ENCODE measurements at places on chromosomes 13 and 19.

- DNase-seq: no peak
Observed at GRCh38 chr13:112588490-112589297, 741 bp upstream of the TUBGCP3 start.

- DNase-seq: peak; percentile 32
Observed at GRCh38 chr13:46565808-46566750, 13.1 kb downstream of the LRCH1 start.

GRCh38 chr13:68345963-68346531 lies 1115.9 kb upstream of the PCDH9 start:
- DNase-seq: no peak

- DNase-seq: no peak
Observed at GRCh38 chr13:106753251-106753650, 185.3 kb upstream of the ARGLU1 start.

DNA sequence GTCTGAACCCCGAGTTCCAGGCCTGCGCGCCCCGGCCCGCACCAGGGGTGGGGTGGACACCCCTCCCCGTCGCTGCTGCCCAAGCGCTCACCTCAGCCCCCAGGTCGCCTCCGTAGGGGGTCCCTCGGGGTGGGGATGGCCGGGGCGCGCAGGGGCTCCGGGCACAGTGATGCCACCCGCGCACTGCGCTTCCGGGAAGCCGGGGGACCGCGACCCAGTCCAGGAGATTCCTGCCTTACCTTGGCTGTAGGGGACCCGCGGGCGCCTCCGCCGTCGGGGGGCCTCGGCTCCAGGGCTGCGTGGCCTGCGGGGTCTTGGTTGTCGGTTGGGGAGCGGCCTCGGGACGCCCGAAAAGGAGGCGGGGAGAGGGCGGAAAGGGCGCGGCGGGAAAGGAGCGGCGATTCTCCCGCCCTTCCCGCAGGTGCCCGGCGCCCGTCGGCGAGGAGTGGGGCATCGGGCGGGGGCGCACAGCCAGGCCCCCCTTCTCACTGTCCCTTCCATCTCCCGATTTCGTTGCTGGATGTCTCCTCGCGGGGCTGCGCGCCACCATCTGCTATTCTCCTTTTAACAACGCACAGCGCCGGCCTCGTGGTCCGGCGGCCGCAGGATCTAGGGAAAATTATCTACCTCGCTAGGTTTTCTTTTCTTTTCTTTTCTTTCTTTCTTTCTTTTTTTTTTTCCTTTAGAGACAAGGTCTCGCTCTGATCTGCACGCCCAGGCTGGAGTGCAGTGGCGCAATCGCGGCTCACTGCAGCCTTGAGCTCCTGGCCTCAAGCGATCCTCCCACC lies at the start of gene KEAP1:
Gene KEAP1, minus strand, starts transcription at position 355 of the 788 bp plus-strand sequence. CDS start 3,323 bp downstream, outside the sequence.
- no peak for DNase-seq

GRCh38 chr13:98632961-98633360 lies 56.1 kb upstream of the STK24 start:
- DNase-seq: peak; percentile 39

DNA sequence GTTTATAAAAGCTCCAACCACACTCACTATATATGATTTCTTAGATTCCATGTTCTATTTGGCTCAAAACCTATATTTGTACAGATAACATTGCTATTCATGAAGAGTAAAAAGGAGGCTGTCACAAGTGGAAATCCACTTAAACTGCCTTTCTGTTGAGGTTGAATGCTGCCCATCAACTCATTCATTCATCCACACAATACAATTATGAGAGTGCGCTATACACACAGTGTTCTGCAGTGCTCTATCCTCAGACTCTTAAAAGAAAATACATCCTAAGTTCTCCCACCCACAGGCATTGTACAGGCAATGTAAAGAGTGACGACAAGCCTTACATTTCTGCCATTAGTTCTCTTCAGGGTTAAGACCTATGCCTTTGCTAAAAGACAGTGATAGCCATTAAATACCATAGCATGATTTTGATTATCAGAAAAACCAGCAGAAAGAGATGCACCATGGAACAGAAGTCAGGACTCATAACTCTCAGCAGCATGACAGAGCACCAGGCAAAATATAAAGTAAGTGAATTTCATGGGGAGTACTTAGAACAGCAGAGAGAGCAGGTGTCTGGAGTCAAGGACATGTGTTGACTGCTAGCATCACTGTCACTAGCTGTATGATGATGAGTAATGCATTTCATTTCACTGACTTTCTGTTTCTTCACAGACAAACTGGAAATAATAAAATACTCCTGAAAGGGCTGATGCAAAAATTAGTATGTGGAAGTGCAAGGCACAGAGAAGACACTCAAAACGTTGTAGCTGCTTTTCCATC lies 218.0 kb downstream of the RBM26 start:
- peak; percentile 35 for DNase-seq

All from Ammon's horn (tissue), 1 donor.